Stimulated activated CD8-positive, alpha-beta memory T cell treated with anti-CD3 and anti-CD28 coated beads, Interleukin-7, amount 100 ng/mL, for 24 hours (primary cell): ENCODE measurements at places on chromosomes 5 and 9.

DNA sequence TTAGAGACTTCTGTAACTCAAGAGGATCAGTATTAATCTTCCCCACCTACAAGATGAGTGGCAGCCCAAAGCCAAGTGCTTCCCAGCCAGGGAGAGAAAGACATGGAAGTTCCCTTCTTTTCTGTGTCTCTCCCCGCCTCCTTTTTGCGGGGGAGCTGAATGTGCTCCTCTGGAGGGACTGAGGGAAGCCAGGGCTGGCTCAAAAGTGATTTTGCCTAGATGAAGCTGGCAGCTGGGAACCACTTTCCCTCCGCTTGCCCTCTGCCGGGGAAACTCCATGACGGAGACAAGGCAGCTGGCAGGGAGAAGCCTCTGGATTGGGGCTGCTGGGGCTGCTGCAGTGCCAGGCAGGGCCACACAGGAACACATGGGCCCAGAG lies 24.4 kb downstream of the EGR1 start:
- no peak for DNase-seq

DNA sequence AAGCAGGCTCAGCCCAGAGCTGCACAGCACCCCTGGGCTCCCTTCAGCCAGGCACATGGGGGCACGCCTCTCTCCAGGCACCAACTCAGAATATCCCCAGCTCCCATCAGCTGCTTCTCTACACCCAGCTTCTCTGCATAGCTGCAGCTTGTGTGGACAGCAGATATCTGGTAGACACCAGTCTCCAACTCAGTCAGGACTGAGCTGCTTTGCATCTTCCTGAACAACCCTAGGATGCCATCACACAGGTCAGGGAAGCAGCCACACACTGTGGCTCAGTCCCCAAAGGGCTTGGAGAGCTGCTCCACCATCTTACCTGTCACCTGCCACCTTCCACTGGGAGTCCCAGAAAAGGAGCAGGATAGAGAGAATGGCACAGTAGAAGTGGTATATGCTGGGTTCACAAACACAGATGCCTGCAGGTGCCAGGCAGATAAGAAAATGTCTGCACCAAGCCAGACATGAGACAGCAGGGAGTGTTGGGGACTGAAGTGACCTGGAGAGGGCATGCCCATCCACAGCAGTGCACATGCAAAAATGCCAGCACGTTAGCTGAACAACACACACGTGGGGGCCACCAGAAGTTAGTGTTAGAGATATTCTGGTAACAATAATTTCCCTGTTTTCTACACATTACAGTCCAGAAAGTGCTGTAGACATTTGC lies 42.0 kb downstream of the THBS4 start:
- no peak for DNase-seq

DNA sequence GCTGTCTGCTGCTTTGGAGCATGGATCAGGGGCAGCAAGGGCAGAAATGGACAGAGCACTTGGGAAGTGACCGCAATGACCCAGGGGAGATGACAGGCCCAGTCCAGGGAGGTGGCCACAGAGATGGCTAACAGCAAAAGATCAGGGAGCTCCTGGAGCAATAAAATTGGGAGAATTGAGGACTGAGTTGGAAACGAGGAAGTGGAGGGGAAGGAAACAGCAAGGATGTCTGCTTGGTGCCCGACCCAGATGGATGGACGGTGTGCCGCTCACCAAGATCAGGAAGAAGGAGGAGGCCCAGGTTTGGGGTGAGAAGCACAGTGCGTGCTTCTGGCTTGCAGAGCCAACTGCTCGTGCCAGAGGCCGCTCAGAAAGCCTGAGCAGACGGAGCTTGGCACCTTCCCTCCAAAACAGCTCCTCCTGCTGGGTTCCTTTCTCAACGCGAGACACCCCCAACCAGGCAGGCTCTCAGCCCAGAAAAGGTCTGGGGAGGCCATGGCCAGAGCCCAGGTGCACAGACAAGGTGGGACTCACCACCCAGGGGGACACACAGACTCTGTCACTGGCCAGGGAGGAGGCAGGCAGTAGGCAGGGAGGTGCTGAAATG lies 1.7 kb upstream of the SLC34A1 start:
- no peak for DNase-seq

DNA sequence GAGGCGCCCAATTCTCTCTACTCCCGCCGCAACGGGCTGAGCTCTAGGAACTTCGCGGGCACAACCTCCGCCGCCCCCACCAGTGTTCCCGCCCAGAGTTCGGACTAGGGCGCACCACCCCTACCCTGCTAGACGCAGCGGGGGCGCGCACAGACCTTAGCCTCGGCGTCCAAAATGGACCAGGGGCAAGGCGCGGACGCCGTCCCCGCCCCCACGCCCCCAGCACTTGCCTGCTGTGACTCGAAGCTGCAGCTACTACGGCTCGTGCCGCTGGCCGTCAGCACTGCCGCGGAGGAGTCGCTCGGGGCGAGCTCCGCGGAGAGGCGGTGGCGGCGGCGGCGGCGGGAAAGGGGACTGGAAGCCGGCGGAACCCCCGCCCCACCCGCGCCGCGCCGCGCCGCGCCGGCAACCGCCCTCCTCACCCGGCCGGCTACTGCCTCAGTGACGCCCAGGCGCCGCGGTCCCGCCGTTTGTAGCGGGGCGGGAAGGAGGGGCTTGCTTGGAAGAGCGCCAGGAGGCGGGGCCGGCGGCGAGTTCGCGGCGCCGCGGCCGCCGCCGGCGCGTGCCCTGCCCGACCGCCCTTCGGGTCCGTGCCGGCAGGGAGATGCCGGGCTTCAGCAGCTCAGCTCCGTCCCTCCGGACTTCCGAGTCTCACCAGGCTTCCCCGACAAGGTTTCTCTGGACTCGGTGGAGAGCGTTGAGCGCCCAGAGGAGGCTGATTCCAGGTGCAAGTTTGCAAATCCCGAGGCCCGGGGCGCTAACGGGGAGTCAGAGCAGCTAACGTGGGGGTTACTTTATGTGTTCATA lies 4.5 kb downstream of the ELAVL2 start:
- no peak for DNase-seq

GRCh38 chr5:132210944-132211343 lies 16.7 kb downstream of the P4HA2 start:
- no peak for DNase-seq

DNA sequence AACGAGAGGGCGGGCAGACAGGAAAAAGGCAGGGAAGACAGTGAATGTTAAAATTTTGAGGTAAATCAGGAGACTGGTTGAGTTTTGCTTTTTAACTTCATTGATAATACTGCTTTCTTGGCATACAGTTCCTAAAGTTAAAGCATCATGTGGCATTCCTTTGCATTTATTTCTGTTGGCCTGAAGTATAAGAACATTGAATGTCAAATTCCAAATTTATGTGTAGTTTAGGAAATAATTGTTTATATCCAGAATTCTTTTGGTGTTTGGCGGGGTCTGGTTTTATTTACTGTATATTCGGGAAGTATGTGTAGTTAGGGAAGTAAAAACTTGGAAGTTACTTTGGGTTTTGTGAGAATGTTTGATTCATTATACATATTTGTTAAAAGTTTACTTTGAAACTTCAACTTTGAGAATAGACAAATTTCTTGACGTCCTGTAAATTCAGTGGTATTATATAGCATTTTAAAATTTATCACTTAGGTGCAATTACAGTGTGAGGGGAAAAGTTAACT lies 83.2 kb downstream of the PTPDC1 start:
- DNase-seq, result no peak

DNA sequence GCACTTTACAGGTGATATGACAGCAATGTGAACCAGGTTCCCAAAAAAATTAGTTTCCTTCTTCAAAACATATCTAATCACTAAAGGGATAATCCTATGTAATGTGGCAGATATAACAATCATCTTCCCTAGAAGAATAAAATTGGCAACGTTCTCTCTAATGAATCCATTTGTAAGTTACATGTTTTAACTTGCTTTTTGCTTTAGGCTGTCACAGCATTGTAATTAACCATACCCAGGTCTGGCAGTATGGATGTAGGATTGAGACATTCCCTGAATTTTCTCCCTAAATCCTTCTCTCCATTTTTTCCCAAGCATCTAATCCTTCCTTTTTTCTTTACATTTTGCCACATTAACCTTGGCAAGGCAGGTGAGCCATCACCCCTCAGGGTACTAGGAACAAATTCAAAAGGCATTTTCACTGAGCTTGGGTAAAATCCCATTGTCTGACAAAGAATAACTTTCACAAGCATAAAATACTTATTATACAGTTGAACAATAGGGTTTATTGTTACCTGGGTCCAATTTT lies 548.3 kb downstream of the SEMA5A start:
- DNase-seq, result no peak

GRCh38 chr5:110441035-110441434 lies 285.4 kb downstream of the TMEM232 start:
- no peak for DNase-seq

- DNase-seq, result no peak
Measured at GRCh38 chr5:146799231-146799630, 79.3 kb downstream of the PPP2R2B start.

DNA sequence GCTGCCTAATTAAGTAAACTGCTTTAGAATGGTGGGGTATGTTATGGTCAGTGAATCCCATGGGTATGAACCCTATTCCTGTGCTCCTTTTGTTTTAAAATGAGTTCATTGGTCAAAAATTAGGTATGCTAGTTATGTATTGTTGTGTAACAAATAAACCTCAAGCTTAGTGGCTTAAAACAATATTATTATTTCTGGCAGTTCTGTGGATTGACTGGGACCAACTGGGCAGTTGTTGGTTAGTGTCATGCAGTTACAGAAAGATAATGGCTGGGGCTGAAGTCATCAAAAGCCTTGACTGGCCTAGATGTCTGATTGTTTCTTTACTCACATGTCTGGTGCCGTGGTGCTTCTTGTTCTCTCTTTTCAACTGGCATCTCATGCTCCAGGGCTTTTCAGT lies 8.9 kb upstream of the PTAR1 start:
- no peak for DNase-seq

- DNase-seq, result no peak
Measured at GRCh38 chr5:111320953-111321352, 96.8 kb downstream of the CAMK4 start.

DNA sequence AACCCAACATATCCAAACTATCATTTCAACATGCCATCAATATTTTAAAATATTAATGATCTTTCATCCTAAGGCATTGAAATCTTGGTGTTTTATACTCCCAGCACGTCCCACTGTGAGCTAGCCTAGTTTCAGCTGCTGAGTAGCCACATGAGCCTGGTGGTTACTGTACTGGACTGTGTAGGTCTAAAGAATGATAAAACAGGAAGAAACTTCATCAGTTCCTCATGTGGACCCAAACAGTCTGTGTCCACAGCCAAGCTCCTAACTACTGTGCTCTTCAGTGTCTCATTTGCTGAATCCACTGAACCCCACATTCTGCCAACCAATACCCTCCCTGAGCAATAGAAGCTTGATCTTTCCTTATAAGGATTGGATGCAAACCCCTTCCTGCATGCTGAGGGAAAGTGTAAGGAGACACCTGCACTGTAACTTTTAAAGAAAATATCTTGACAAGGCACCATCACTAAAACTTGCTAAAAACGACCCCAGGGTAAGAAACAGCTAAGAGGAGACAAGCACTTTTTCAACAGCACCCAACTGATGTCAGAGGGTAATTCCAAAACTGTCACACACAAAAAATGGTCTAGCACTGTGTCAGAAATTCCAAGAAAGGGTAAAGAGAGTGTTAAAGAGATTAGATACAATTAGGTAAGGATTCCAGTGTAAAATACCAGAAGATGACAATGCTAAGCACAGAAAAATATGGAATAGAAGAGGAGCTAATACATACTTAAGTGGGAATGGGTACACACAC lies 126.9 kb downstream of the SPOCK1 start:
- no peak for DNase-seq

DNA sequence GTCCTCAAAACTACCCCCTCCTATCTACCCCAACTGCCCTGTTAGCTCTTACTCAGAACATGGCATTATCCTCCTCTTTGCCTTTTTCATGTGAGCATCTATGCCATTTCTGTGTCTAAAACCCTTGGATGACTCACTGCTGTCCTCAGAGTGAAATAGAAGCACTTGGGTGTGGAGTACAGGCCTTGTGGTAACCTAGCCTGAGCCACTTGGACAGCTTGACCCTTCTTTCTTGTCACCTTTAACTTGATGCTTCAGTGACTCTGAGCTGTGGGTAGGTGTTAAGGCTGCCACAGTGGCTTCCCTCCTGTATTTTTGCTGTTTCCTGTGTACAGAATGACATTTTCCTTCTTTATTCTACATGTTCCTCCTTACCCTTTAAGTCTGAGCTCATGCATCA lies 391.4 kb downstream of the SH3GL2 start:
- DNase-seq, result no peak

DNA sequence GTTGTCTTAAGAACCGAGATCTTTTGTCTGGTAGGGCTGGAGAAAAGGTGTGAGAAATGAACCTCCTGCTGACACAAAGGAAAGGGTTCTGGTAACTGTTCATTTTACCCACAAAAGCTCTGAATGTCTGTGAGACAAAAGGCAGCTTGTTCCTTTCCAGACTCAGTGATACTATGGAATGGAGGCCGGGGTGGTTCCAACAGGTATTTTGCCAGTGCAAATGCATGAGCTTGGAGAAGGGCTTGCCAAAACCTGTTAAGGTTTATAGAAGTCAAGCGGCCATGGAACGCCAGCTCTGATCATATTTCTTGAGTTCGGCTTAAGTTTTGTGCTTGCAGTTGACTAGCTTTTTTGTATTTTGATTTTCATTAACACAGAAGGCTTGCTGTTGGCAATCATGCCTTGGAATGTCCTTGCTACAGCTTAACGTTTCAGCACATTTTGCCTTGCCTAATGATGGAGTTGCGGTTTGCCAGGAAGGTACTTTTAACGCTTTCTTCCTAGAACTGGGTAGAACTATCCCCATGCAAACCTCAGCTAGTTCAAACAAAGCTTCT lies 328.6 kb downstream of the PIK3R1 start:
- DNase-seq, result no peak

DNA sequence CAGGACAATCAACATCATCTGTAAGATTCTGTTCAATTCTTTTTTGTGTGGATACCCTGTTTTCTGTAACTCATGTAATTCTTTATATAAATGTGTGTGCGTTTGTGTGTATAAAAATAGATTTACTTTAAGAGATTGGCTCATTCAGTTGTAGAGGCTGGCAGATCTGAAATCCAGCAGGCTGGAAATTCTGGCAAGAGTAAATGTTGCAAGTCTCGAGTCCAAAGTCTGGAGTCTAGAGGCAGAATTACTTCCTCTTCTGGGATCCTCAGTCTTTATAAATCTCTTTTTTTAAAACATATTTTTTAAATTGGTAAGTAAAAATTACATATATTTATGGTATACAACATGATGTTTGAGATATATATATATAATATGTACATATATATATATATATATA lies 202.1 kb upstream of the TMEM161B start:
- DNase-seq, result no peak

DNA sequence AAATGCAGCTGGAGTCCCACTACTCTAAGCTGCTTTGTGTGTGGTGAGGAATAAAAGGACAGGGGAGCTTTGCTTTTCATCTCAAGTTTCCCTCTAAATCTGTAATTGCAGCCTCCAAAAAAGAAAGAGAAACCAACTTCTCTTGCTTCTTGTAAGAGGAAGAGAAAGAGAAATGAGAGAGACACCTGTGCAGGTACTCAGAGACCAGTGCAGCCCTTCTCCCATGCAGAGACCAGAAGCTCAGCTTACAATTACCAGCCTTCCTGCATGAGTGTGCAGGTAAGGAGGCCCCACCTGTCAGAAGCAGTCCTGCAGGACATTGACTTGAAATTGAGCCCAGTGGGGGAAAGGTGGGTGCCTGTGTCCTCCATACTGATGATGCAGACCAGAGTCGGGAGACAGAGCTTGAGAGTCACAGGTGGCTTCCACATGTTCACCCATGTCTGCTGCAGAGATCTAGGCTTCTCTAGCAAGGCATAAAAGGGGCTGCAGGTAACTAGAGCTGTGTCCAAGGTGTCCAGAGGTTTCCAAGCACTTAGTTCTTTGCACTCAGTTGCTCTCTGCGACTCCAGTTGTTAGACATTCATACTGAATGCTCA lies 15.3 kb upstream of the MED10 start:
- DNase-seq, result no peak

- DNase-seq, result no peak
Measured at GRCh38 chr5:71829206-71829605, 110.1 kb downstream of the CARTPT start.
